Right ventricle myocardium inferior (tissue), 1 donor: ENCODE measurements at places on chromosomes 12 and 14. TPM values are rescaled to one million over a fixed set of nuclear protein-coding genes. Genes with fewer than 3 reads are reported as not detected.

- DNase-seq: no peak
Observed at GRCh38 chr12:96112733-96113132, 77.3 kb upstream of the LTA4H start.

DNA sequence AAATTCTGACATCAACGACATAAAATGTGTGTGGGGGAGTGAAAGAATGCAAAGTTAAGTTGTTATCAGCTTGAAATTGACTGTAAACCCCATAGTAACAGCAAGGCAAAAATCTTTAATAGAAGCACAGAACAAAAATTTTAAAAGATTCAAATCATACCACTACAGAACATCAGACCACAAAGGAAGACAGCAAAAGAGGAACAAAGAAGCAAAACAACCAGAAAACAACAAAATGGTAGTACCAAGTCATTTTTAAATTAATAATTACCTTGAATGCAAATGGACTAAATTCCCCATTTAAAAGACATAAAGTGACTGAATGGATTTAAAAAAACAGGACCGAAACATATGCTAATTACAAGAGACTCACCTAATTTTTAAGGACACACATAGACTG, 31.3 kb downstream of the A2M start:
- DNase-seq: no peak

- DNase-seq: no peak
Observed at GRCh38 chr14:77302926-77303325, 17.8 kb downstream of the POMT2 start.

Gene FOXA1
- not detected for total RNA-seq

GRCh38 chr14:59595071-59595470, 18.5 kb upstream of the CCDC175 start:
- DNase-seq: no peak

DNA sequence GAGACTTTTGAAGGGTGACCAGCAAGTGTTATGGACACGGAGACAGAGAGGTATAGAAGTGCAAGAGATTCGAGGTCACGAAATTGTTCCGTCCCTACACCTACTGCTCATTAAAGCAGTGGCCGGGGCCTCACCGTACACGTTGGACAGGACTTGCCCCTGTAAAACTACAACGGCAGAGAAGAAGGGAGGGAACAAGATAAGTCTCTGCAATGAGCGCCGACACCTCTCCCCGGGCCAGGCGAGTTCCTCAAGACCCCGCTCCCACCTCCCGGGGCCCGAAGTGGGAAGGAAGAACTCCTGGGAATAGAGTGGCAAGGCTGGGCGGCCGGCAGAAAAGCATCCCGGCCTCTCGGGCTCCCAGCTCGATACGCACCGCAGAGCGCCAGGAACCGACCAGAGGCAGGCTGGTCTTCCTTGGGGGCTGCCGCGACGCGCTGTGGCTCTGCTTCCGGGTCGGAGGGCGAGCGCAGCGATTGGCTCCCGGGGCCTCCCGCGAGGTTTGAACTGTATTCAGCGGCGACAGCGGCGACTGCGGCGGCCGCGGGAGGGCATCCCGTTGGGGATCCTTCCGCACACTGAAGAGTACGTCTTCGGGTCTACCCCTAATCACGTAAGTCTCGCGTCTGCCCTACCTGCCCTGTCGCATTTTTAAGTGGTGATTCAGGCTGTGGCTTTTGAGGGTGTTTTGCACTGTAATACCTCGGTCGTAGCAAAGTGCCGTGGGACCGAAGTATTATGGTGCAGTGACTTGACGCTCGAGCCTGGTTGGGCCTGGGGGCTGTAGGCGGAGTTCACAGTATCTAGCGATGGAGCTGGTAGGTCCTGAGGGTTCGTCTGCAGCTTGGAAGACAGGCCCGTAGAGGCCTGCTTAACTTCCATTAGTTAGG, at the start of the genes NUP37 and PARPBP:
NUP37 (minus strand) TSS at position 441 of the 890 bp plus-strand sequence. CDS start 1,596 bp downstream, outside the sequence.
PARPBP (plus strand) TSS at position 510 of the 890 bp plus-strand sequence. CDS start 3,706 bp downstream, outside the sequence.
- DNase-seq: peak; percentile 95

- DNase-seq: no peak
Observed at GRCh38 chr12:91225316-91225715, 42.7 kb upstream of the DCN start.

DNA sequence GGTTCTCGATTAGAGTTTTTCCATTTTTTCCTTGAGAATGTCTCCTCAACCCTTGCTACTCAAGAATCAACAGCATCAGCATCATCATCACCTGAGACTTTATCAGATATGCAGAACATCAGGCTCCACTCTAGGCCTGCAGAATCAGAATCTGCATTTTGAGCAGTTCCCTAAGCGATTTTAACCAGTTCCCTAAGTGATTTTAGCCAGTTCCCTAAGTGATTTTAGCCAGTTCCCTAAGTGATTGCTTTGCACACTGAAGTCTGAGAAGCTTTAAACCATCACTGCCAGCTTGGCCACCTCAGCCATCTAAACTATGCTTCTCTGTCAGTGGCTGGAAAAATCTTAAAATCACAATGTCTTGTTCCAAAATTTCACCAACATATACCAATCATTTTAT, 29.4 kb upstream of the SLC38A1 start:
- no peak for DNase-seq

DNA sequence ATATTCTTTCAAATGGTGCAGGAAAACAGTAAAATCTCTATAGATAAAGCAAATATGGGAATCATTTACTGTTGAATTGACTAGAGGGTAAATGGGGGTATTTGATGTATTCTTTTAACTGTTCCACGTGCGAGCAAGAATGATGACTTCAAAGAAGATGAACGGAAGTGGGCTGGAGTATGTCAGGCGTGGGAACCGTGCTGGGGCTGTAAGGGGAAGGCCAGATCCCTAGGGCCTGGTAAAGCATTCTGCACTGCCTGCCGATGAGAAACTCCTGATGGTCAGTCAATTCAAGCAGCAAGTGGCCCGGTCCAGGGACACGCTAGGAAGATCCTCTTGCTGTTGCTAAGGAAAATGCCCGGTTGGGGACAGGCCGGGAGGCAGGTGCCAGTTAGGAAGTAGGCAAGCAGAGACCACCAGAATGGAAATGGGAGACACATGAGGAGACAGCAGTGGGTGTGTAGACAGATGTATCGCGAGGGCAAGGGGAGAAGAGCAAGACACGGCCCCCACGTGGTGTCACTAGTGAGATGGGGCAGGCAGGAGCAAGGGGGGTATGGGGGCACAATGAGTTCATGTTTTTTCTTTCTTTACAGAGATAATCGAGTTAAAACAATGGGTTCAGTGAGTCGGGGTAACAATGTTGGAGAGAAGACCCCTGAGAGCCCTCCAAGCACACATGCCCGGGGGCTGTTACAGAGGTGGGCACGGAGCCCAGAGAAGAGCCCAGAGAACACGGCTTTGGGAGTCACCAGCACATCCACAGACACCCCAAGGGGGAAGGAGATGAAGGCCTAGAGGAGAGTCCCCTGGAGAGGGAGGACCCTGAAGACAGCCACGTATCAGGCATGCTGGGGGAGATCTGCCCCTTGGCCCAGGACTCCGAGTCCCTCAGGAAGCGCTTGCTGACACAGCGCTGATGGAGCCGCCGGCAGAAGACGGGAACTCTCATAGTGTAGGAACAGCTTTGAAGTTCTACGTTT, 37.2 kb downstream of the FBXO21 start:
- no peak for DNase-seq

- DNase-seq: no peak
Observed at GRCh38 chr12:110778833-110779577, 36.3 kb upstream of the PPP1CC start.

Gene P2RX2
- not detected for total RNA-seq

- no peak for DNase-seq
Observed at GRCh38 chr14:64683264-64683663, 21.0 kb upstream of the PLEKHG3 start.

DNA sequence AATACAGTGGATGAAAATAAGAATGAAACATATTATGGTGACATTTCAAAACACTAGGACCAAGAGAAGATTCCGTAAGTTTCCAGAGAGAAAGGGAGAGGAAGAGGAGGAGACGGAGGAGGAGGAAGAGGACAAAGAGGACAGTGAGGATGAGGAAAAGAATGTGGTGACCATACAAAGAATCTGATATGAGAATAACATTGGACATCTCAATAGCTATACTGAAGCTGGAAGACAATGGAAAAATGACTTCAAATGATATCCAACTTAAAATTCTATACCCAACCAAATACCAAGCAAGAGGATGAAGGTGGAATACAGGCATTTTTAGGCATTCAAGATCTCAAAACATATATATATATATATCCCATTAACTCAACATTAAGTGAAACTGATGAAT, 173.4 kb downstream of the PAWR start:
- no peak for DNase-seq

DNA sequence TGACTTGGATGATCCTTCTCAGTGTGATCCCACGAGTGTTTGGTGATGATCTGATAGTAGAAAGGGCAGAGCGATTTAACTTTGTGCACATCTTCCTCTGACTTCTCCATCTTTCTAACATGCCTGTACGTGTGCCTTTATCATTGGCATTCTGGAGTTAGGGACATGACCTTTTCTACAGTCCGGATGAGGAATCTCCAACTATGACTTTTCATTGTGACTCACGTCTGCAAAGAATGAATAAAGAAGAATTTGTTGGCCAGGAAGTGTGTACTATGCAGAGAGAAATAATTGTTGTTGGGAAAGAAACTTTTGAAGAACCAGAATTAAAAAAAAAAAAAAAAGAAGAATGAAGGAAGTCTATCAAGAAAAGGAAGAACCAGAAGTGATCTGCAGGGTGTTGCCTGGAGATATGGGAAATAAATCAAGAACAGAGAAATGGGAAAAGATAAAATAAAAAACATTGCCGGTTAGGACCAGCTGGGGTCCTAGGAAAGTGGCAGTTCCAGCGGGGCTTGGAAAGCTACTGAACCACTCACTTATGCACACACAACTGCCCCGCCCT, 25.3 kb downstream of the PPFIBP1 start:
- DNase-seq: no peak

Gene KIF26A
- total RNA-seq: 6.4 TPM

GRCh38 chr12:51528852-51529650, 62.0 kb upstream of the SCN8A start:
- no peak for DNase-seq

Gene FGF6
- total RNA-seq: not detected

Gene LALBA
- total RNA-seq: not detected
